Upper lobe of right lung (tissue), 1 donor: ENCODE measurements at places on chromosomes 3 and 15.

- no peak for DNase-seq
Observed at GRCh38 chr3:179677884-179678283, 25.0 kb downstream of the USP13 start.

GRCh38 chr3:54882129-54882833, 45.6 kb downstream of the LRTM1 start:
- no peak for DNase-seq

- no peak for DNase-seq
Observed at GRCh38 chr3:48680811-48681540, 4.7 kb downstream of the NCKIPSD start.

GRCh38 chr3:117346901-117347300, 637.3 kb downstream of the TUSC7 start:
- DNase-seq, result no peak

- DNase-seq, result no peak
Observed at GRCh38 chr3:12995389-12996180, 77.6 kb downstream of the IQSEC1 start.

DNA sequence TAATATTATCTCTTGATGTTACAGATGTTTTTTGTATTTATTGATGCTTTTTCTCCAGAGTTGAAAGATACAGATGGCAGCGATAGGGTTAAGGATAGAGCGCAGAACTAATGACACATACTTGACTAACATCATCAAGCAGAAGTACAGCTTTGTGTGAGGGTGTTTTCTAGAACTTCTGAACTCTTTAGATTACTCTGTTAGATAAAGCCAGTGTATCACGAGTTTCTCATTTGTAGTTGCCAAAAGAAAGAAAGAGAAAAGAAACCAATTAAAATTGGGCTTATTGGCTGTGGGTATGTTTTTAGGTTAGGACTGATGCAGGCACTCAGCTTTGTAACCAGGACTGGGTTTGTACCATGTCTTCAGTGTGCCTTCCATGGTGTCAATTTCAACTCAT, 6.6 kb upstream of the GPR171 start:
- no peak for DNase-seq

DNA sequence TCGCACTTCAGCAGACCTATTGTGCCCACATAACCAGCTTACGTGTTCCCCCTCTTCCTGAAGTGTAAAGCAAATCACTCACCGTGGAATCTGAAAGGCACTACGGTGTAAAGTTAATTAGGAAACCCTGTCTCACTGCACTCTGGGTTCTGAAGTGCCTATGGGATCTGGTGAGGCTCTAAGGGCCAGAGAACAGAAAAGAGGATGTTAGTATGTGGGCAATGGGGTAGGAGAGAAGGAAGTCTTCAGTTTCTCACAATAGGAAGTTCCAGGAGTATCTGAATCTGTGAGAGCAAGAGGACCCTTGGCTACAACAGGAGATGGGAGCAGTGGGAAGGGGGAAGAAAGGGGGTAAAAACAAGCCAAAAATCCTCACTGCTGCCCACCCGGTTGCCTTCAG, 71.4 kb downstream of the ITGB5 start:
- no peak for DNase-seq

GRCh38 chr15:26449291-26449690, 323.6 kb downstream of the GABRB3 start:
- DNase-seq, result no peak

- DNase-seq, result no peak
Observed at GRCh38 chr15:101169495-101170071, 82.3 kb downstream of the CHSY1 start.

- no peak for DNase-seq
Observed at GRCh38 chr3:9780910-9781309, 11.2 kb upstream of the CAMK1 start.

DNA sequence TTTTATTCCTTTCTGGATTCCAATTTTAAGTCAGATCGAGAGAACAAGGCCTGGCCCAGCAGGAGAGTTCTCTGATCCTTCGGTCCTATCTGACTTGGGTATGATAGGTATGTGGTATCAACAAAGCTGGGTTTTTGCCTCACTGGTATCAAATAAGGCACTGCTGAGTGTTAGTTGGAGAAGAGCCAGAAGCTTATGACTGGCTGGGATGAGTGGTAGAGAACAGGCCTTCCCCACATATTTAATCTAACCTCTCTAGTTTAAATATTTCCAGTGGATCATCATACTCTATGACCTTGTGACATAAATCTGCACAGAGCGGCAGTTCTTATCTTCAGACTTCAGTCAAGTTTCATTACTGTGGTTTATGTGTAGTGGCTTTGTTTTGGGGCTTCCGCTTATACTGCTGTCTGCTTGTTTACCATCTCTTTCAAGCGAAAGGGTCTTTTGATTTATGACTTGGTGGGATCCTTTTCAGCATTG, 164.5 kb downstream of the PTPRG start:
- no peak for DNase-seq

- DNase-seq, result no peak
Observed at GRCh38 chr3:190385731-190386688, 2.0 kb upstream of the CLDN16 start.

DNA sequence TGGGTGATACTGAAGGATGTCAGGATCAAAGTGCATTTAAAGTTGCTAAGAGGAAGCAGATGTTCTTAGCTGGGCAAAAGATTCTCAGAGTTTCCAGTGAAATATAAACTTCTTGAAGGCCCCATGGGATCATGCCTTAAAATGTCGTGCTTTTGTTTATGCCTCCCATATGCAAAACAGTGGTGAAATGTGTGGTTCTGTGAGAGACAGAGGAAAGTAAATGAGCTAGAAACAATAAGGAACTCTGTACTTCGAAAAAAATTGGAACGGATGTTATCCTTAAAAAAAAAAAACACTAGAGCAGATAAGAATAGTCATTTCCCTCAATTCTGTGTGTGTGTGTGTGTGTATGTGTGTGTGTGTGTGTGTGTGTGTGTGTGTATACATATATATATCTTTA, 497.0 kb upstream of the TBL1XR1 start:
- no peak for DNase-seq

DNA sequence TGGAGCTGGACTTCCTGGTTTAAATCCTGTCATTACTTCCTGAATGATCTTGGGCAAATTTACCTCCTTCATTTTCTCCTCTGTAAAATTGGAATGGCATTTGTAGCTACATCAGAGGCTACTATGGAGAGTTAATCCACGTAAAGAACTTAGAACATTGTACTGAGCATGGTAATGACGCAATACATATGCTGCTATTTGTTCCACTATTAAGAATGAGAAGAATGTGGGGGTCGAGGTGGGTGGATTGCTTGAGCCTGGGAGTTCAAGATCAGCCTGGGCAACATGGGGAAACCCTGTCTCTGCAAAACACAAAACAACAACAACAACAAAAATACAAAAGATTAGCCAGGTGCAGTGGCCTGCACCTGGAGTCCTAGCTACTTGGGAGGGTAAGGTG, 250.6 kb downstream of the RYR3 start:
- no peak for DNase-seq

DNA sequence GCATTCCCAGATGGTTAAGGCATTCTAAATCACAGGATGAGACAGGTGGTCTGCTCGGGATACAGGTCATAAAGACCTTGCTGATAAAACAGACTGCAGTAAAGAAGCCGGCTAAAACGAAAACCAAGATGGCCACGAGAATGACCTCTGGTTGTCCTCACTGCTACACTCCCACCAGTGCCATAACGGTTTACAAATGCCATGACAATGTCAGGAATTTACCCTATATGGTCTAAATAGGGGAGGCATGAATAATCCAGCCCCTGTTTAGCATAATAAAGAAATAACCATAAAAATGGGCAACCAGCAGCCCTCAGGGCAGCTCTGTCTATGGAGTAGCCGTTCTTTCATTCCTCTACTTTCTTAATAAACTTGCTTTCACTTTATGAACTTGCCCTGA, 151.1 kb downstream of the ZNF385D start:
- DNase-seq, result no peak

- DNase-seq, result no peak
Observed at GRCh38 chr3:137641879-137642704, 122.0 kb upstream of the SOX14 start.

- DNase-seq, result no peak
Observed at GRCh38 chr3:18744472-18744871, 319.3 kb upstream of the SATB1 start.

- DNase-seq, result no peak
Observed at GRCh38 chr3:142892714-142893113, 3.8 kb upstream of the PCOLCE2 start.

DNA sequence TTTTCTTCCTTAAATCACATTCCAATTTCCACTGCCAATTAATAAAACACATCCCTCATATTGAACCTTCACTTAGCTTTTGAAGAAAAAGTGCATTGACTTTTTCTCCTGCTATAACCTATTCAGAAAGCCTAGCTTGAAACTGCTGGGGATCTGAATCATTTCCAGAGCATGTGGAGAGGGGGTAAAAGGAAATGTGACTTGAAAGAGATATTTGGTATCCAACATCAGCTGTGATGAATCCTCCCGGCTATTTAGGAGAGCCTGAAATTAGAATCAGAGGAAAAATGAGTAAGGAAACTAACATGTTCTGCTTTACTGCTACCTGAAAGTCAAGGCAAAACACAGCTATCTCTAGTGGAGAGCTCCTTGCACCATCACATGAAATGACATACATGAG, 2.6 kb upstream of the GNB5 start:
- DNase-seq, result no peak

DNA sequence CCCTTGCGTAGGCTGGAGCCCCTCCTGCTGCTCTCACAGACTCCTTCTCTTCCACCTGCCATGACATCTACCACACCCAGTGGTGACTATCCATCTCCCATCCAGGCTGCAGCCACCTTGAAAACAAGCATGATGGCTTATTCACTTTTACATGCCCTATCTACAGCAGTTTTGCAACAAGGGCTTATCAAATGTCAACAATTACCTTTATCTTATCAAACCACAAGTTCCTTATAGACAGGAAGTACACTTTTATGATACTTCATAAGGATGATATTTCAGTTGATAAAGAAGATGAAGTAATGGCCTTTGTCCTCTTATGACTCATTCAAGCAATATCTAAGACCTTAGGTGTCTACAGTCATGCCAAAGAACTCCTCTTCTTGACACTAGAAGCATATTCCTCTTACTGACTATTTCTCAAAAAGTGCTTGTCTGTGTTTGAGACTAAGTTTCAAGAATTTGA, 125.3 kb upstream of the SPRED1 start:
- no peak for DNase-seq

- peak; percentile 67 for DNase-seq
Observed at GRCh38 chr15:65082303-65082953, 5.9 kb downstream of the KBTBD13 start.

DNA sequence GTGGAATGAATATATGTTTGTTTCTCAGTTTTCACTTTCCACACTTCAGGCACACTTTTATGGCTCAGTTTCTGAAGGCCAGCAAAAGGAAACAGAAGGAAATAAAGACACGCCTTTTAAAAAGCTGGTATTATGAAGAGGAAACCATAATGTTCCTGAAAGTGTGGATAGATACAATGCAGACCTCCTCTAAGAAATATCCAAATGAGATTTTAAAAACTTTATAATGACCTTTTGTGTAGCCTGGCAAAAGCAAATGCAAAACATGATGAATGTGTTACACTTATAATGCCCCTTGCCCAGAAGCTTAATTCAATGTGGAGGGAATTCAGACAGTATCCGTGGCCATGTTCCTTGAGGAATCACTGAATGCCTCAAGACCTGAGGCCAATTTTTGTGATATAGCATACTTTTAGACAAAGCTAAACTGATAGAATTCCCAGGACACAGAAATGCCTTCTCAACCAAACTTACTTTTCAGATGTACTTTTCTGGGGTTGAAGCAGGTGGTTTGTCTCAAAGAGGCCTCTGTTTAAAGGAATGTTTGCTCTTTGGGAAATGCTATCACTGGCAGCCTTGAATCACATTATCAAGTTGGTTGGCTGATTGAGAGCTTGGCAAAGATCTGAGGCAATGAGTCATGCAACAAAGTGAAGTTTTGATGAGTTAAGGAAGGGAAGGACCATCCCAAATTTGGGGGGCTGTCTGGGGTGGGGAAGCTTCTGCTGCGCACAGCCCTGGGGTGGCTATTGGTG, 77.1 kb upstream of the CACNA2D3 start:
- DNase-seq, result no peak

- DNase-seq, result no peak
Observed at GRCh38 chr15:67899596-67900283, 59.9 kb upstream of the RNU6-1 start.

DNA sequence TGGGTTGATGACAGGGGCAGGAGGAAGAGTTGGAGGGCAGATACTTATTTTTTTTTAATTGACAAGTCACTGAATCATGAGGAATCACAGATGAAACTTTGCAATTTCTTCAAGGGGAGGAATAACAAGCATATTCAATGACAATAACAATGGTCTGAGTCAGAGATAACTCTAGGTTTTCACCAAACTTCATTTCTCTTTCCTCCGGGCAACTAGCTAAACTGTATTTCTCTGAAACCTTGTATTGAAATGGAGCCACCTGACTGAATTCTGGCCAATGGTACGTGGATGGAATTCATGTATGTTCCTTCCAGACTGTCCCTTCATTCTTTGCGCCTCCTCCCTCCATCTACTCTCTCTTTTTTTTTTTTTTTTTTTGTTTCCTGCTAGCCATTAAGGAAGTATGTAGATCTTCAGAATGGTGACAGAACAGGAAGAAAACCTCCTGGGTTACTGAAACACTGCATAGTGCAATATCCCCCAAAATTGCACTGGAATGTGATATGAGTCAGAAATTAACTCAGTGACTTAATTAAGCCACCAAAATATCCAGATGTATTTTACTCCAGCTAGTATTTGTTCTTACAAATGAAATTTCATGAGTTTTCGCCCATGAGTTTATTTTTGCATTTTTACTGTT, 495.4 kb downstream of the OTOL1 start:
- no peak for DNase-seq

DNA sequence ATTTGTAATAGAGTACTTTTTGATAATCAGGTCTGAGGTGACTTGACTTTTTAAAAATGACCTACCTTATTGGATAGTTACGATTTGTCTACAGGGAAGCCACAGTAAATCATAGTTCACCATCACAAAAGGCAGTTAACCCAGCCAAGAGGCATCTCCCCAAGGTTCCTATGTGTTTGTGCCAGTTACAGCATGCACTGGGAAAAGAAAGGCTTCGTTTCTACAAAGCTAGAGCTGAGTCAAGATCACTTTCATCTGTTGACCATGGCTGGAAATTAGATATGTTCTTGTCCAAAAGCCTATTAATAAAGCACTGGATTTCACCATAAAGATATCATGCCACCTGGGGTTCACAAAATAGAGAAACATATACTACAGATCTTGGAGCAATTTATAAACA, 139.9 kb downstream of the GREM1 start:
- DNase-seq, result no peak

DNA sequence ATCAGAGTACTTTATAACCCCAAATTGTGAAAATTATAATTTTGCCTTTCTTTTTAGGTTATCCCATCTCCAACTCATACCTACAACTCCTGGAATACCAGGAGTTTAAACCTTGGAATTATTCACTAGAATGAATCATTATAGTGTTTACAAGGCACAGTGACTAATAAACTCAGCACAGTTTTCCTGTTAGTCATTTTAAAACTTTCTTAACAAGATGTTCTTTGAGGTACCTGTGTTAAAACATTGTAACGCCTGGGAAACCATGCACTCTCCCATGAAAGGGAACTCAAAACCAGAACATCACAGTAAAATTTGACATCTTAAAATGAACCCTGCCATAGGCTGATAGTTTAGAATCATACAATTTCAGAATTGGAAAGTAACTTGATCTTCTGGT, 132.4 kb upstream of the OSTN start:
- DNase-seq, result no peak
